ENCODE measurements at places on chromosomes 3 and 15.
A peak's percentile ranks its signal among the peaks of the same experiment; 100 is the strongest.

GRCh38 chr3:134211797-134212196 is 38.9 kb downstream of the RYK start:
- DNase-seq: no peak

DNA sequence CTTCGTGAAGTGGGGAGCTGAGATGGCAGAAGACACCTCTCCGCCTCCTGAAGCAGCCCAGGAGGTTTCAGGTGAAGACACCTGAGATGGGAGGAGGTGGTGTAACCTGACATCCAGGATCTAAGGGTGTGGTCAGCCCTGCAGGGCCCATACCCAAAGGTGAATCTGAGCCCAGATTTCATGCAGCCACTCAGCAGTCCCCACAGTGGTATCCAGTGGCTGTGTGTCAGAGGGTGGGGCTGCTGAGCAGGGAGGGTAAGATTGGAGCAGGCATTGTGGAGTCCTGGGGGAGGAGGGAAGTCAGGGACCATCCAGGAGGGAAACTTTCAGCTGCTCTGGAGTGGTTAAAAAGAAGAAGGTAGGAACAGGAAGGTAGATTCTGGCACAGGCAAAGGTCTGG is 46.0 kb upstream of the SMAD6 start:
- no peak for DNase-seq

- no peak for DNase-seq
Measured at GRCh38 chr3:172194702-172195406, 155.5 kb downstream of the FNDC3B start.

- no peak for DNase-seq
Measured at GRCh38 chr3:49788056-49788455, 1.7 kb upstream of the IP6K1 start.

DNA sequence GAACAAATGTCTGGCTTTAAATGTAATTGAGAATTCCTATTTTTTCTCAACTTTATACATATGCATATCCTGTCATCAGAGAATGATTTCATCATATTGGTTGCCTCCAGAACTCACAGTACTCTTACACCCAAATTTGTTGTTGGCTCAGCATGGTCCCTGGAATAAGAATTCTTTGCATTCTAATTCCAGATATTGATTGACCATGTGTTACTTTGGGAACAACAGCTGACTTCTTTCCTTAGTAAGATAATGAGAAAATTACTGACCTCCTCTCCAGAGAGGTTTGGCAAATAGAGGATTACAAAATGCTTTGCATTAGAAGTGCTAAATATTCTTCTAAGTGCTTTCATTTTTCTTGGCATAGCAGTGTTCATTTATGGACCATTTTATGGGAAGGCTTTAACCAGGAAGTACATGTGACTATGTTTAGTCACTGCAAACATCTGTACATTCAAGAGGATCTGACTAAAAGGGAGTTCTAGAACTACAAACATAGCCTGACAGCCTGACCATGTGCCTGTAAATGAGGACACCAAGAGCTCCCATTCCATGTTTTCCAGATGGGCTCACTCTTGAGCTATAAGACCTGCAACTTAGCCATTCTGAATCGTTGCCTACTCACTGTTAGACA is 391.6 kb upstream of the DPPA4 start:
- no peak for DNase-seq

DNA sequence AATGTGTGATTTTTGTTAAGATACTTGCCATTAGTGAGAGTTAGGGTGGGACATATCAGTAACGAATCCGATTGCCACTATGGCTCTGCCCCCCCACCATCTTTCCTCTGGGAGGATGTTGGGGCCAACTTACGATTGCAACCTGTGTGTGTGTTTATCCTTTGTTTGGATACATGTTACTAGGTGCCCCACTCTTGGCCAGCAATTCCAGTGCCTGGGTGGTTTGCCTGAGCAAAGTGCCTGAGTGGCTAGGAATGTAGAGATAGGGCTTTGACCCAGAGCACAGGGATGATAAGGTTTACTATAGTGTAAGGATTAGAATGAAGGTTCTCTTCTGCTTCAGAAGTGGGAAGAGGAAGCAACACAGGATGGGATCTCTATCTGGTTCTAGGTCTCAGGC is 231.8 kb downstream of the TP63 start:
- no peak for DNase-seq

DNA sequence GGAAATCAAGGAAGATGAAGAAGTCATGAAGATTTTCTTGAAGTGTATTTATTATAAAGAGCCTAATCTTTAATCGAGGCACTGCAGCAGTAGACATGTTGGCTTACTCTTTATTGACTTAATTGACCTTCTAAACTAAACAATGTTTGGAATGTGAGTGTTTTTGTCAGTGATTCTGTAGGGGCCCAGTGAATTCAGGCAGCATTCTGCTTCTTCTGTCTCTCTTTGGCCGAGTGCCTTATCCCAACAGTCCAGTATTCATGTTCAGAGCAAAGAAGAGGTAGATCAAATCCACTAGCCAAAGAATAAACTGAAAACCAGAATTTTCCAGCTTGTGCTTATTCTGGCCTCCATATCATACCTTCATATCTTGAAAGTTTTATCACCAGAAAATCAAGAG is 55.7 kb downstream of the RLBP1 start:
- DNase-seq: no peak

GRCh38 chr3:197508461-197508860 is 47.3 kb downstream of the BDH1 start:
- no peak for DNase-seq

DNA sequence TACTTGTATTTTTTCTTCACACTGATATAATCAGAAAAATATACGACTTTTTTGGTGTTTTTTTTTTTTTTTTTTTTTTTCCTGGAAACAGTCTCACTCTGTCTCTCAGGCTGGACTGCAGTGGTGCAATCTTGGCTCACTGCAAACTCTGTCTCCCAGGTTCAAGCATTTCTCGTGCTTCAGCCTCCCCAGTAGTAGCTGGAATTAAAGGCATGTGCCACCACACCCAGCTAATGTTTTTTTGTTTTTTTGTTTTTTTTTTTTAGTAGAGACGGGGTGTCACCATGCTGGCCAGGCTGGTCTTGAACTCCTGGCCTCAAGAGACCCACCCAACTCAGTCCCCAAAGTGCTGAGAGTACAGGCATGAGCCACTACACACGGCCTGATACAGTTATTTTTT is 20.8 kb upstream of the DNAAF4 start:
- DNase-seq: no peak

- no peak for DNase-seq
Measured at GRCh38 chr3:134059671-134060560, 30.2 kb upstream of the SLCO2A1 start.

GRCh38 chr3:25663347-25663868 is 1.3 kb downstream of the TOP2B start:
- peak; percentile 7 for DNase-seq

DNA sequence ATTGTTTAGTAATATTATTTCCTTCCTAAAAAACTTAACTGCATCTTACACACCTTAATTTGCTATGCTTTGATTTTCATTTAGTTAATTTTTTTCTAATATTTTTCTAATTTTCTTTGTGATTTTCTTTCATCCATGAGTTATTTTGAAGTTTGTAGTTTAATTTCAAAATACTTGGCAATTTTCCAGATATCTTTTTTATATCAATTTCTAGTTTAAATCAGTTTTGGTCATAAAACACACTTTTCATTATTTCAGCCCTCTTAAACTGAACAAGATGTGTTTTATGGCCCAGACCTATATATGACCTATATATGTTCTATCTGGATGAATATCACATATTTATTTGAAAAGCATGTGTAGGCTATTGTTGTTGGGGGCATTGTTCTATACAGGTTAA is 759.9 kb upstream of the SGO1 start:
- DNase-seq: no peak

- no peak for DNase-seq
Measured at GRCh38 chr15:57849317-57849716, 142.8 kb downstream of the POLR2M start.

GRCh38 chr3:73781541-73781940 is 156.8 kb upstream of the PDZRN3 start:
- no peak for DNase-seq

DNA sequence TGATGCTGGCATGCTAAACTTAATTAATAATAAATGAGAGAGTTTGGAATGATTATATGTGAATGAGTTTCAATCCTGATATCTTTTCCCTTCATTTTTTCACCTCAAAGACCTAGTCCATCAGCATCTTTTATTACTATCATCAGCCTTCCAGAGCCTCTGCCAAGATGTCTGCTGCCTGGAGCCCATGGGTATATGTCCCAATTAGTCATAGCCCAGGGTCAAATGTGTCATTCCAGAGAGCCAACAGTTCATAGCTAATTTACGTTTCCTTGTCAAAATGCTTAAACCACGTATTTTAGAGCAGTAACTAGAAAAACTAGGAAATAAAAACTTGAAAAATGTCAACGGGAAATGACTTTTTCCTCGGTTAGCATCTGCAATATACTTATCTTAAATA is 457.9 kb downstream of the SI start:
- no peak for DNase-seq

GRCh38 chr15:67843571-67844387 is 3.9 kb upstream of the RNU6-1 start:
- DNase-seq: no peak

GRCh38 chr3:102941786-102942185 is 507.0 kb downstream of the ZPLD1 start:
- no peak for DNase-seq

GRCh38 chr3:34889641-34890040 is 749.7 kb upstream of the ARPP21 start:
- no peak for DNase-seq

DNA sequence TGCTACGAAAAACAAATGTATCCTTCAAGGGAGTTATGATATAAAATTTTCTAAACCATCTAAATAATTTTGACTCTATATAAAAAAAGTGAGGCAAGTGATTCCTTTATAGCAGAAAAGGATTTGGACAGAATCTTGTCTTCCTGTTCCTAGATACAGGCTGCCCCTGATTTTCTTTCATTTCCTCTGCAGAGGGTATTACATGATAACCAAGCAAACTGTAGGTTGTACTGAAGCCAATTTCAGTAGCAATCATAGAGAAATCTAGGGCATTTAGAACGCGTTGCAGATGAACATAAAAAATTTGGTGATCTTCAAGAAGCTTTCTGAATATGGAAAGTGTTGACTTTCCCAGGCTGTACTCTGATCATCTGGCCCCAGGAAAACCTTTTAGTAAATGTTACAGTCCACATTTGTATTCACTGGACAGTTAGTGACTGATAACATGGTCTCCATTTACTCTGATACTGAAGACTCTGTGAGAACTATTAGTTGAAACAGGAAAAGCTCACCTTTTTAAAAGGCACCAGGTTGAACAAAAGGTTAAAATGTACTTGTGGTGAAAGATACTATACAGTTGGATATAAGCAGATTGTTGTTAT is 9.1 kb upstream of the UTS2B start:
- DNase-seq: no peak

DNA sequence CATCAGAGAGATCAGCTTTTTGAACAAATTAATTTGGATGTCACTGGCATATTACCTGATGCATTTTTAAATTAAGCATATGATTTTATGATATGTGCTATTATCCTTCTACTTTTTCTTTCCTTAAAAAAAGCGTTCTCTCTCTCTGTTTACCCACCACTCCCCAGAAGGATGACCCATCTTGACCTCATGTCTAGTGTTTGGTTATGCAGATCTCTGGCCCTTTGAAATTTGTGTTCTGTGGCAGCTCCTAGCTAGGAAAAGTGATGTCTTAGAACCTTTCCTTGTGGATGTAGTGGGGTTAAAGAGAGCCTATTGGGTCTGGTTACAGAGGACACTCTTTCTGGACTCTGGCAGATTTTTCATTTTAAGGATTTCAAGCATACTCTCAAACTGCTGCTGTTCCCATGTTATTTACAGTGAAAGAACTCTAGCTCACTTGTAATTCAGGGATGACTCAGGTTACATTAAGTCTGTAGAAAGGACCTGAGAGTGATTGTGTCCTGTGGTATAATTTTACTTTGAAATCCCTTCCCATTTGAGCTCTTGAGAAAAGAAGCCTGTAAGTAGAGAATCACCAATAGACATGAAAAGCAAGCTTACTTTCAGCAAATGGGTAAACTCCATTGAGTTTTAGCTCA is 23.8 kb downstream of the ARHGEF26 start:
- DNase-seq: no peak

DNA sequence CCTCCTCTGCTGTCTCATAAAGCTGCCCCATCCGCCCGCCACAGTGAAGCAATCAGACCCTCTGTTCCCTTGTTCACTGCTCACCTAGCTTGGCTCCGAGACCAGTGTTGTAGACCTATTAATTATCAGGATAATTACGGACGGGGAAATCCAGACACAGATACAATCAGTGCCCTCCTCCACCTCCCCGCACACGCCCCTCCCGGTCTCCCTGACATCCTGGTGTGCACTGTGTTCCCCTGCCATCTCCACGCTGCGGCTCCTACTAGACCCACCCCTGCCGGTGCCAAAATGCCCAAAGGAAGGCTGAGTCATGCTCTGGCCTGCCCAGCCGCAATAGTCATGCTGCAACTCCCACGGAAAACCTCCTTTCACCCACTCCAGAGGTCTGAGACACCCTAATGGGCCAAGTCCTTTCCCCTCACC is 277.3 kb upstream of the TLE3 start:
- no peak for DNase-seq

GRCh38 chr3:50161320-50161719 is 6.2 kb downstream of the SEMA3F start:
- DNase-seq: no peak

DNA sequence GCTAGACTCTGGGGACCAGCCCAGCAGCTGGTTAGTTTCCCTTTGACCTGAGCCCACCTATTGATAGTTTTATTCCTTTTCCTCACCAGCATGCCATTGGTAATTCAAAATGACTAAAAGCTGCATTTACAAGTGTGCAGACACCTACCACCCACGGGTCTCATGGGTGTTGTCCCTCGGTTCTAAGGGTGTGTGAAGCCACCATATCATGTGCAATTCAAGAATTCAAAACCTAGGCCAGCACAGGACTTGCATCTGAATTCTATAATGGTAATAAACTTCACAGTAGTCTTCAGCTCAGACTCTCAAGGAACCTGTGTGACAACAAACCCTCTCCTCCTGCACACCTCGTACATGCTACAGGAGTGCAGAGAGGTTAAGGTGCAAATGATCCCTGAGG is 55.3 kb downstream of the NTRK3 start:
- no peak for DNase-seq

DNA sequence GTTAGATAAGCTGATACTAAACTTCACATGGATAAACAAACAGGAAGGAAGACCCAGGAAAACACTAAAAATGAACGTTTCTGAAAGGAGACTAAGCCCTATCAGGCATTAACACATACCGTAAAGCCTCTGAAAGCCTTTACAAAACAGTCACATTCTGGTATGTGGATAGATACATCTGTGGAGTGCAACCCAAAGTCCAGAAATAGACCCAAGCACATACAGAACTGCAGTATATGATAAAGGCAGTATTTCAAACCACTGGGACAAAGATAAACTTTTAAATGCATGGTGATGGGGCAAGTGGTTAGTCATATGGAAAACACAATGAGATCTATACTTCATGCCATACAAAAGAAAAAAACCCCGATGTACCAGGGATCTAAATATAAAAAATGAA is 26.0 kb downstream of the DCBLD2 start:
- DNase-seq: no peak
